T-helper 22 cell (primary cell): ENCODE measurements at places on chromosomes 7 and 10.
A peak's percentile ranks its signal among the peaks of the same experiment; 100 is the strongest.

DNA sequence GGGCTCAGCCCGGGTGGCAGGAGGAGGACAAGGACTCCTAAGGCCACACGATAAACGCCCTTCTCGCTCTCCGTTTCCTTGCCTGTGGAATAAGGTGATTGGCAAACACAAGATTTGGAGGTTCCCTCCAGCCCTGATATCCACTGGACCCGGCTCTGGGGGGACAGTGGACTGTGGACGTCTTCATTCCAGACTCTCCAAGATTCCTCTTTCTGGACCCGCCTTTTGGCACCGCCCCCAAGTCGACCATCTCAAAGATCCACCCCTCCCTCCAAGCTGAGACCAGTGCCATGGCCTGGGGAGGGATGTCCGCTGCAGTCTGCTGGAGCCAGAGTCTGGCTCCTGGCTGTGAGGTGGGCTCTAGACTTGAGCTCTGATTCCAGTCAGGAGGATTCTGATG lies 23.6 kb downstream of the ZNF783 start:
- DNase-seq, result no peak

DNA sequence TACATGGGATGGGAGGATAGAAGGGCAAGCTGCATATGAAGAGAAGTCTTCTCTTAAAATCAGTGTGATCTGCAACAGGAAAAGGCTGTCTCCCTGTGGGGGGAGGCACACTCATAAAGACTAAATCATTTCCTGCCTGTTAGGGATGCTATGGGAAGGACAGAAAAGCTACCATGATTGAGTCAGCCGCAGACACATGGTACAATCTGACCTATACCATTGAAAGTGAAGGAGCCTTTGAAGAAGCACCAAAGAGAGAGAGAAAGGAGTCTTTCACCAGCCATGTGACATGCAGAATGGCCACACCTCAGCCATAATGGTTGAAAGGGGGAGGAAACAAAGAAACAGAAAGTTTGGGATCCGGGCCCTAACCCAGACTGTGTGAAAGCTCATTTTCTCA lies 29.1 kb downstream of the NUDCD3 start:
- DNase-seq, result peak; percentile 20

DNA sequence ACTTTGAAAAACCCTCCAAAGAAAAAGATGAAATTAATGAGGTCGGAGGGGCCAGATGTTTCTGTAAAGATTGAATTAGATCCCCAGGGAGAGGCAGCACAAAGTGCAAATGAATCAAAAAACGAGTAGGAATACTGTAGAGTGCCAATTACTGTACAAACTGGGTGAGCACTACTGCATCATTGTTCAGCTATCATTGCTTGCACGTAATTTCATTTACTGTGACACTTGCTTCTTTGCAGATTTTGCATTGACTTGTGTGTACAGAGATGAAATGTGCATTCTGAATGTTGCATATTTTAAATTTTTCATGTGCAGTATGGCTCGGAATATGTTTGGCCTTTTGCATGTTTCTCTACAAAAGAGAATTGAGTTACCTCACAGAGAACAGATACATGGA lies 123.7 kb downstream of the LCOR start:
- DNase-seq, result no peak

DNA sequence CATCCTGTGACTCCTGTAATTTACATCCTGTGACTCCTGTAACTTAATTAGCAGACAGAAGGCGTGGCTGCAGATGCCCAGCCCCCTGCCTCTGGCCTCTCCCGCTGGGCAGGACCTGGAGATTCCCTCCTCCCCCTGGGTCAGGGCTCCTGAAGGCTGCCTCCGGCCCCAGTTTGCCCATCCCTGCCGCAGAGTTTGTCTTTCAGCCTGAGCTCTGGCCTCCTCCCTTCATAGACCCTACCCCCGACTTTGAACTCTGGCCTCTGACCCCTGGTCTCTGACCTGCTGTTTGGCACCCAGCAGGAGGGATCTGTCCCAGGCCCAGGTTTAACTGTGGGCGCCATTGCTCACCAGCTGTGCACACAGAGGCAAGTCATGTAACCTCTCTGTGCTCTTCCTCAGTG lies 45.6 kb downstream of the ELFN1 start:
- no peak for DNase-seq

GRCh38 chr7:37068902-37069301 lies 344.6 kb upstream of the AOAH start:
- DNase-seq, result no peak
